ENCODE measurements at places on chromosomes 7 and 10.

DNA sequence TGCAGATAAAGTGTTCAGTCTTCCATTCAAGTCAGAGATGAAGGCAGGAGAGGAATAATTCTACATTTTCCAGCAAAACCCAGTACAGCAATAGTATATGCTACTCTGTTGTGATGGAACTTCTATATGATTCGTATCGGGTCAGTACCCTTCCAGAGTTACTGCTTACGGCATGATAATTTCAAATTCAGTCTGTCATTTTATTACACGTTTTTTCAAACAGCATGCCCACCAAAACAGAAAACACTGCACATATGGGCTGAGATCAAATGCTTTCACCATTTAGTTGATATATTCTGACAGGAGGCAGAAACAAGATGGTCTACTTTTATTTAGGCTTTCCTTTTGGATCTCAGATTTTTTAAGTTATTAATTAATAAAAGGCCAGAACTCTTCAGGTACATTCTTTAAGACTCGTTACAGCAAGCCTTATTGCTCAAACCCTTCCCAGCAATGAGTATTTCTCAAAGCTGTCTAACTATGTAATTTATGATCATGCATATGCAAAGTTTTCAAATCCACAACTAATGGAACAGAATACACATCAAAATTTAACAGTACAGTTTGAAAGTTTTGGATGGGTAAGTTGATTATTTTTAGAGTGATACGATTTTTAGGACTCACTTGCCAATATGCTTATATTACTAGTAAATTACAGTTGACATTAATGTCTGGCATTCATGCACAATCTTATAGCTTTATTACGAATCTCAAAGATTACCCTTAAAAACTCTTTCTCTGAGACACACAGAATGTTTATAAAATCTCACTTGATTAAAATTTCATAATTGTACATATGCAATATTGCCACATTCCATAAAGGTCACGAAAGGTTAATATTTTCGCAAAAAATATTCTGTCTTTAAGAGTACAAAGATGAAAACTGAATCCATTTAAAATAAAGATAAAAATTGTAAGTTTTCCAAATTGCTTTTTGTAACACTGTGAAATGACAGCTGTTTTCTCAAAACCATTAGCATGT, 91.0 kb downstream of the ANK3 start:
- no peak for DNase-seq

DNA sequence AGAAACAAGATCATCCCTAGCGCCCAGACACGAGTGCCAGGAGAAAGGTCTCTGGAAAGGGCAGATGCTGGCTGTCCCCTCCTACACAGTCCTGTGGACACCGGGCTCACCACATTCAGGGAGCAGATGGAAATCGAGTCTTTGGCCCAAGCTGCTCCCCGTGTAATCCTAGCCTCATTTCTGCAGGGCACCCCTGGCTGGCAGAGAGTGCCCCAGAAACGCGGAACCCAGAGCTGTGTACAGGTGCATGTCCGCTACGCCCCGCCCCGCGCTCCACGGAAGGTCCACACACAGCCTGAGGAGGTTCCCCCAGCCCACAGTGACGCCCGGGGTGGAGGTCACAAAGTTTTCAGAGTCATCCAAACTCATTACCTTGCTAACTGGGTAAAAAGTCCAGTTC, 202.8 kb downstream of the MAD1L1 start:
- no peak for DNase-seq

DNA sequence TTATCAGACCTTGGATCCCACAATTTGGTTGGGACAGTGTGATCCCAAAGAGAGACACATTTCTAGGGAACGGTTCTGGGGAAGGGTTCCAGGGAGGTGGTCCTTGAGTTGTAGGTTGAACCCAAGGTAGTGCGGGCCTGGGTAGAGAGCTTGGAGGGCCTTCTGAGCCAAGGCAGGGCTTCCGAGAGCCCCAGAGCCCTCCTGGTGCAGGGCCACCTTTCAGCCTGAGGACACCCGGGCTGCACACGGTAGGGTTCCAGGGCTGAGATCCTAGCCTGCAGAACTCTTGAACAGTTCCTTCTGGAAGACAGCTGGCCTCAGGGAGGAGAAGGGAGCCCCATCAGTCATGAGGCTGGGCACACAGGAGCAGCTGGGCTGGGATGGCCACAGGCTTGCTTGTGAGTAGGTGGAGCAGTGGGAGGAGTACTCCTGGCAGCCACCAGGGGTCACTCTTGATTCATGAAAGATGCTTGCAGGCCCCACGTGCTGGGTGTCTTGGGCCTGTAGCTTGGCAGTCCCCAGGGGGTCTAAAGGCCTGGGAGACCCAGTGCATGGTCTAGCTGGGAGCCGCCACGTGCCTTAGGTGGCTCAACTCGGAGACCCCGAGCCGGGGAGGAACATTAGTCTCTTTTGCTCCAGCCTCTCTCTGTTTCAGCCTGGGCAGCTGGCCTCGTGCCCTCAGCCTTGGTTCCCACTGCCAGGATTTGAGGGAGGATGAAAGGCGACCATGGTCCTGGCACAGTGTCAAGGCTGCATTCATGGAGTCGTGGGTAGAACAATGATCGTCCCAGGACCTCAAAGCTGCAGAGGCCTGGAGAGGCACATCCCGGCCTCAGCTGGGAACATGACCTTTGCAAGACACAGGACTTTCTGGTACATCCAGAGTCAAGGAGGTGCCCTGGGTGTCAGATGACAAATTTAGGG, 381.6 kb downstream of the TYW1 start:
- DNase-seq = peak; percentile 85

DNA sequence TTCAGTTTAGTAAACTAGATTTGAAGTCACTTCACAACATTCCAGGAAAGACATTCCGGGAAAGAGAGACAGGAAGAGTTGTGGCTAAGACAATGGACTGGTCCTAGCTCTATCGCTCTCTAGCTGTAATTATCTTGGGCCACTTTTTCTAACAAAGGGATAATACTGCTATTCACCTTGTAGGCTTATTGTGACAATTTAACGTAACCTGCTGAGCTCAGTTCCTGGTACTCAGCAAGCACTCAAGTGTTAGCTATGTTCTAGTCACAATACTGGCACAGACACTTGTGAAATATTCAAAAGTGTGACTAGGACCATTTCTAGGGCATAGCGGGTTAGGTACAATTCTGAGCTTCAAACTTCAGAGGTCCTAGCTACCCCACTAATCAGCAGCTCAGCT, 12.0 kb upstream of the NRCAM start:
- DNase-seq = no peak

GRCh38 chr7:100087055-100087750, 1.6 kb upstream of the COPS6 start:
- no peak for DNase-seq

- DNase-seq = no peak
Observed at GRCh38 chr7:93862651-93863050, 27.9 kb downstream of the TFPI2 start.

DNA sequence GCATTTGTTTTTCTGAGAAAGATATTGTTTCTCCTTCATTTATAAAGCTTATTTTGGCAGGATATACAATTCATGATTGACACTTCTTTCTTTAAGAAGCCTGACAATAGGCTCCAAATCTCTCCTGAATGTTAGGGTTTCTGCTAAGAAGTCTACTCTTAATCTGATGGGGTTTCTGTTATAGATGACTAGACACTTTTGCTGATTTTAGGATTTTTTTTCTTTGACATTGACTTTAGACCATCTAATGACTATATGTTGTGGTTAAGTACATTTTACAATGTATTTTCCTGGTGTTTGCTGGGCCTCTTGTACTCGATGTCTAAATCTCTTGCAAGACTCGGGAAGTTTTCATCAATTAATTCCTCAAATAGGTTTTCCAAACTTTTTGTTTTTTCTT, 321.8 kb upstream of the SMIM30 start:
- no peak for DNase-seq

DNA sequence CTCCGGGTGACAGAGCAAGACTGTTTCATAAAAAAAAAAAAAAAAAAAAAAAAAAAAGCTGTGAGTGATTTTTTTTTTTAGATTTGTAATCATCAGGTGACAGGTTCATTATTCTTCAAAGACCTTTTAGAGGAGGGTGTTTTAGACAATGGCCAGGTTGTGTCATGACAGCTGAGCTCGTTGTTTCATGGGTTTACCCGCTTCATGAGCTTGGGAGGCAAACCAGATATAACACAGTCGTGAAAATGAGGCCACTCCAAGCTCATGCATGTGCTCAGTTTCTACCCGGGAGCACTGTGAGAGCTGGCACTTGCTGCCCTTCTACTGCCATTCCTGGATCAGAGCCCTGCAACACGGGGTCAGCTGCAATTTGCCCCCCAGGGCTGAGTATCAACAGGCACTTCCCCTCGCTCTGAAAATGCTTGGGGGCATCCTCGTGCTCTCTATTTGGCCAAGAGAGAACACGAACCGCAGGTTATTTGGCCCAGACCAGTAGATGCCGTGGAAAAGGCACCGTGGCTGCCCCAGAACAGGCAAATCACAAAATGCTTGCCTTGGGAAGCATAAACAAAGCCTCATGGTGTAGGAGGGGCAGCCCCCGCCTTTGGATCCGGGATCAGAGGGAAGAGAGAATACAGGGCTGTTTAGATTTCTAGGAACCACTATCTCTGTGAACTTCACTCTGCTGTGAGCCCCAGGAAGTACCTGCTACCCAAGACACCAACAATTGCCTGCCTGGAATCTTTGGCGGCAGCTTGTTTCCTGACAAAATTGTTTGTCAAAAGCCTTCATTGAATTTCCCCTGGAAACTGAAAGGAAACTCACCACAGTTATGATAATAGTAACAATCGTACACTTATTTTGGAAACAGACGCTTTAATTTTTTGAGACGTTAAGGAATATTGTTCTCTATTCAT, 371.0 kb downstream of the FRMD4A start:
- no peak for DNase-seq

DNA sequence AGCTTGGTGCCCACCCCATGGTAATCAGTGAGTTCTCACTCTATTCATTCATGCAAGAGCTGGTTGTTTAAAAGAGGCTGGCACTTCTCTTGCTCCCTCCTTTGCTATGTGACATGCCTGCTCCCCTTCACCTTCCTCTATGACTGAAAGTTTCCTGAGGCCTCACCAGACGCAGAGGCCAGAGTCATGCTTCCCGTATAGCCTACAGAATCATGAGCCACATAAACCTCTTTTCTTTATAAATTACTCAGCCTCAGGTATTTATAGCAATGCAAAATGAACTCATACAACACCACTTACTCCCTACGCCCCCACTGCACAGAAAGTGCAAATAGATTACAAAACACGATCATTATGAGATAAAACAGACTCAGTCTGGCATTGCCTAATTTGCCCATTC, 39.0 kb downstream of the SEC61G start:
- DNase-seq = no peak

DNA sequence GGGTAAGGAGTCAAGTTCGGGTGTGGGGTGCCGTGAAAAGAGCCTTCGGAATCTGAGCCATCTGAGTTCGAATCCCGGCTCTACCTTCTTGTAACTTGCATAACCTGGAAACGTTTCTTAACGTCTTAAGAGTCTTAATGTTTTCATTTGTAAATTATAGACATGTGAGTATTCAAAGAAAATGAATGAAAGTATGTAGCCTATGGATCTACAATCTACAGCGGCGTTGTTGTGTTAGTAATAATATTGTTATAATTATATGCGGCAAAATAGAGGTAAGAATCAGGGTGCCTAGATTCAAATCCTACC, 559 bp downstream of the VTI1A start:
- DNase-seq = no peak

DNA sequence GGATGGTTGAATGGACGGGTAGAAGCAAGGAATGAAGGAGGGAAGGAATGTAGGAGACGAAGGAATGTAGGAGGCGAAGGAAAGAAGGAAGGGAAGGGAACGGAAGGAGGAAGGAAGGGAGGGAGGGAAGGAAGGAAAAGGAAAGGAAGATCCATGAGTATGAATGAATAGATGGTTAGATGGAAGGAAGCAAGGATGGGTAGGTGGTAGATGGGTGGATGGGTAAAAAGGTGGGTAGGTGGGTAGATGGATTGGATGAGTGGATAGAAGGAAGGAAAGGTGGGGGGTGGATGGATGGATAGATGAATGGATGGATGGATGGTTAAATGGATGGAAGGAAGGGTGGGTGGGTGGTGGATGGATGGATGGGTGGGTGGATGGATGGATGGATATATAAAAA, 77.4 kb downstream of the RGS10 start:
- no peak for DNase-seq

GRCh38 chr10:10914144-10914543, 103.5 kb upstream of the CELF2 start:
- DNase-seq = no peak

- no peak for DNase-seq
Observed at GRCh38 chr10:74500026-74500704, 326.2 kb upstream of the KAT6B start.

- DNase-seq = no peak
Observed at GRCh38 chr10:60187691-60188090, 202.0 kb downstream of the ANK3 start.

DNA sequence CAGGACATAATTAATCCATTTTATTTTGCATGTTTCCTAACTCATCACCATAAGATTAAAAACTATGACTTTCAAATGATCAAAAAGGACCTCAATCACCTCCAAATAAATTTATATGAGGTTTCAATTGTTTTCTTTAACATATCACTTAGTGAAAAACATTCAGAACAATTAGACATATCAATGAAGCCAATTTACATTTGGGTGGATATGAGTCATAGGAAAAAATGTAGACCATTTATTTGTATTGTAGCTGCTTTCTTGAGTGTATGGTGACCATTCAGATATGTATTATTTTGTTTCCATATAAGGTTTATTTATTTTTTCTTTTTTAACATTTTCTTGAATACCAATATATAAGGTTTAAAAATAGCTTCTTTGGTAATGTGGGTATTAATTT, 13.3 kb upstream of the EXOC6 start:
- no peak for DNase-seq

- DNase-seq = no peak
Observed at GRCh38 chr7:71772779-71773178, 639.4 kb downstream of the CALN1 start.

- peak; percentile 24 for DNase-seq
Observed at GRCh38 chr7:54689394-54690049, 69.5 kb downstream of the SEC61G start.

- no peak for DNase-seq
Observed at GRCh38 chr7:84497873-84498272, 303.3 kb upstream of the SEMA3A start.

GRCh38 chr10:44369854-44370253, 15.0 kb downstream of the CXCL12 start:
- no peak for DNase-seq

All from activated CD4-positive, alpha-beta T cell treated with anti-CD3 and anti-CD28 coated beads, Interleukin-2, amount 10 ng/mL, durations not matched to agents 24 days and 14 days (primary cell).